ENCODE measurements at places on chromosomes 16 and 17.
A peak's percentile ranks its signal among the peaks of the same experiment; 100 is the strongest.

- no peak for DNase-seq
Measured at GRCh38 chr16:79811541-79811940, 211.0 kb upstream of the MAF start.

- no peak for DNase-seq
Measured at GRCh38 chr16:25570131-25570530, 121.6 kb upstream of the HS3ST4 start.

- no peak for DNase-seq
Measured at GRCh38 chr17:63173903-63174302, 207.9 kb downstream of the TANC2 start.

DNA sequence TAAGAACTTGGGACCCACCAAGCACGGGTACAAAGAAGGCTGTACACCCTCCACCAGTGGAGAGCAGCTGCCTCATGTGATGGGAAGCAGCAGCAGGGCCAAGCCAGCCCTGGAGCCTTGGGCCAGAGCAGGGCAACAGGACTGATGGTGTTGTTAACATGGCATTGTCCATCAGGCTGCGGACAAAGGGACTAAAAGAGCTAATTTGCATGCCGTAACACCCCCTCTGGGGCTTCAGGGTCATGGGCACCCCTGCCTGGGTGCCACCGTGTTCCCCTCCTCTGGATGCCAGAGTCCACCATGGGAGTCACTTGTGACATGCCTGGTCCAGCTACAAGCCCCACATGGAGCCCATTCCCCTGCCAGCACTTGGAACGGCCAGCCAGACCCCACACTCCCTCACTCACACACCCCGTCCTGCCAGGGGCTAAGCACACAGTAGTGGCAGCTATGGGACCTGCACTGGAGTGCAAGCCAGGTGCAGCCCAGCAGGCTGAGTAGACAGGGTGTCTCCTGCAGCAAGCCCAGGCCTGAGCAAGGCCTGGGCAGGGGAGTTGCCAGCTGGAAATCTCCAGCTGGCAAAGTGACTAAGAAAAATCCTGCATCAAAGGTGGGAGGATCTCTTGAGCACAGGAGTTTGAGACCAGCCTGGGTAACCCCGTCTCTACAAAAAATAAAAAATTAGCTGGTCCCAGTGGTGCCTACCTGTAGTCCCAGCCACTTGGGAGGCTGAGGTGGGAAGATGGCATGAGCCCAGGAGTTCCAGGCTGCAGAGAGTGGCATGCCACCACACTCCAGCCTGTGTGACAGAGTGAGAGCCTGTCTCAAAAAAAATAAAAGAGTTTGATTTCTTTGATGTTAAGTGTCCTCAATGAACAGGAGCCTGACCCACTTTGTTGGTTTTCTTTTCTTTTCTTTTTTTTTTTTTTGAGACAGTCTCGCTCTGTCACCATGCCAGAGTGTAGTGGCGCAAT lies 33.7 kb downstream of the NOL11 start:
- DNase-seq: peak; percentile 65

DNA sequence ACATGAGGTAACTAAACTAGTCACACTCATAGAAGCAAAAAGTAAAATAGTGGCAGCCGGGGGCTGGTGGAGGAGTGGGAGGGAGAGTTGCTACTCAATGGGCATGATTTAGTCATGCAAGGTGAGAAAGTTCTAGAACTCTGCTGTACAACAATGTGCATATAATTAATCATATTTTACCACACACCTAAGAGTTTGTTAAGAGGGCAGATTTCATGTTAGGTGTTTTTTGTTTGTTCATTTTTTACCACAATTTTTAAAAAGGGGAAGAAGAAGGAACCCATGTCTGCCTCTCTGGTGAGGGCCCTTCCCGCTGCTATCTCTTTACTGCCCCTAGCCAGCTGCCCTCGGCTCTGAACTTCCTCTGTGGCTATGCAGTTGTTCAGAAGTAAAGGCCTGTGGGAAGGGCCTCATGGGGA lies 11.2 kb downstream of the CD300LB start:
- no peak for DNase-seq

DNA sequence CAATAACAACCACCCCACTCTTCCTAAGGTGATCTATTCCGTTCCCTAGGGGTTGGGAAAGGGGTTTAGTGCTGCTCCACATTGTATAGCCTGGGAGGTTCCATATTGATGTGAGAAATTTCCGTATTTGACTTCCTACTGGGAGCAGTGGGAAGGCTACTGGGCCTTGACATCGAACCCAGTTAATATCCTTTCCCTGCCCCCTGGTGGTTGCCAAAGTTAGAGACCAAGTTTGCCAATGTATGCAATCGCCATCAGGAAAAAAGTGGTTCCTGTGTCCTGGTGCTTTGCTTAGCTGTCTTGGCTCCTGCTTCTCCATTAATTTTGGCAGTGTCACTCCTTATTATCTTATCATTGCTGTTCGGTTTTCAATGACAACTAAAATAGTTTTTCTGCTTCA lies 914.9 kb downstream of the KCNJ2 start:
- DNase-seq: peak; percentile 2

- no peak for DNase-seq
Measured at GRCh38 chr17:15883617-15884111, 61.3 kb upstream of the ADORA2B start.

GRCh38 chr17:7846765-7847661 lies 7.9 kb upstream of the TMEM88 start:
- no peak for DNase-seq

- DNase-seq: no peak
Measured at GRCh38 chr16:83113811-83114210, 487.0 kb downstream of the CDH13 start.

DNA sequence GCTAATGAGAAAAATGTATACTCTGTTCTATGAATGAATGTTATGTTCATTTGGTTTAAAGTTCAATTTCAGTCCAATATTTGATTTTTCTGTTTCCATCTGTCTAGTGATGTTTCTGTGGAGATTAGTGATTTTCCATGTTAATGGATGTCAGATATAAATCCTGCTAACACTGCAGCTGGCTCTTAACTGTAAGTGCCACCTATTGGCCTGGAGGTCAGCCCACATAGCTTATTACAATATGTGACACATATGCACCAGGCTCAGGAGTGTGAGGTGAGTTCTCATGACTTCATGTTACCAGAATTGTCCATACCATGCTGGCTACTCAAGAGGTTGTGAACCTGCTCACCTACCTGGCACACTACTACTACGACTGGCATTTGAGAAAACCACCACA lies 17.1 kb downstream of the ATF7IP2 start:
- no peak for DNase-seq

GRCh38 chr16:15477802-15478201 lies 43.4 kb downstream of the BMERB1 start:
- DNase-seq: no peak

DNA sequence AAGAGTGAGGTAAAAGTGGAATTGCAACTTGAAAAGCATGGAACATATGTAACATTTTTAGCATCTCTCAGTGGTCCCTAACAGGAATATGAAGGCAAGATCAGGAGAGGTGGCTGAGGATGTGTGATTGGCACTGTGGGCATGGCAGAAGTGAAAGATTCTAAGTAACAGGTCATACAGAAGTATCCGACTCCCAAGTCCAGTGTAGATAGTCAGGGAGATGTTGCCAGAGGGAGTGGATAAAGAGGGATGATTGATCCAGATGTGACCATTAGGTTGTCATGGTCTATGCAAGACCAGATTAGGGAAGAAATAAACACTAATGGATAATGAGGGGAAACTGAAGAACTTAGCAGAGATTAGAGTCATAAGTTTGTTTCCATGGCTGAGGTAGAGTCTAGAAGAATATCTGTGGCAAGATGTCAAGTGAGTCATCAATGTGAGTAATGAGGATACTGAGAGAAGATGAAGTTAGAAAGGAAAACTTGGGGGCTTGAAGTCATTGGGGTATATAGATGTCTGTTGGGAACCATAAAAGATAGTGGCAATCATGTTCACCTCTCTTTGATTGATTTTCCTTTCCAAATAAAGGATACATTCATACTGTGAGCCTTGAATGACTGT lies 23.9 kb upstream of the CAPNS2 start:
- no peak for DNase-seq

DNA sequence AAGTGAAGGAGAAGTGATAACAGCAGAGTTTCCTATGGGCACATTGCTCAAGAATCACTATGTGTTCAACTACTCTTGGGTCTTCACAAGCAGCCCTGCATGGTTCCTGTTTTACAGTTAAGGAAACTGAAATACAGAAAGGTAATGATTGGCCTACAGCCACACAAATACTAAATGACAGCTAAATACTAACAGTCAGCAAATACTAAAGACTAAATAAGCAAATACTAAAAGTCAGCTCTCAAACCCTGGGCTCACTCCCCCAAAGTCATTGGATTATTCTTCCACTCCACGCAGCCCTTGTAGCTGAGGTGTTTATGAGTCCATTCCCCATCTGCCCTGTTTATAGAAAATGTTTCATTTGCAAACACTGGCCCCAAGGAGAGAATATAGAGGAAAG lies 372.7 kb upstream of the CDH11 start:
- DNase-seq: no peak

- no peak for DNase-seq
Measured at GRCh38 chr17:16106161-16106891, 106.7 kb downstream of the TTC19 start.

GRCh38 chr16:88287219-88287618 lies 95.5 kb upstream of the ZNF469 start:
- no peak for DNase-seq

DNA sequence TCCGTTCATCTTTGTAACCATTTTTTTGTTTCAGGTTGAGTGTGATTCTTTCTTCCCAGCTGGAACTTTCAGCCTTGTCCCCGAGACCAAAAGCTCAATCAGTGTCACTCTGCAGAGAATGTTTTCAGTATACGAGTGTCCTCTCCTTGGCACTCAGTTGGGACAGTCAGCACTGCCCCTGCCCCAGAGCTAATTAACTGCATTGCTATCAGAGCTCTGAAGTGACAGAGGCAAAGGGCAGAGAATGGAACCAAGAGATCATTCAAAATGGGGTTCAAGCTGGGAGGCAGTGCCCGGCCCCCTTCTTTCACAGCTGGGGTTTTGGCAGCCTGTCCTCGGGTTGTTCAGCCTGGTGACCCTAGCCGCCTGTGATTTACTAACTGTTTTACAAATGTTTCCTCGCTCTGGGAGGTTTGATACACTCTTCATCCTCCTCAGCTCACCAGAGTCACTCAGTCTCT lies 195.9 kb upstream of the TBX2 start:
- no peak for DNase-seq

- DNase-seq: no peak
Measured at GRCh38 chr17:44981221-44981968, 13.3 kb upstream of the C1QL1 start.

GRCh38 chr17:58997756-58998553 lies 108.7 kb downstream of the TRIM37 start:
- no peak for DNase-seq
